ENCODE measurements at places on chromosomes 13 and 19.

GRCh38 chr13:95367309-95367843 is 66.1 kb upstream of the ABCC4 start:
- no peak for DNase-seq

DNA sequence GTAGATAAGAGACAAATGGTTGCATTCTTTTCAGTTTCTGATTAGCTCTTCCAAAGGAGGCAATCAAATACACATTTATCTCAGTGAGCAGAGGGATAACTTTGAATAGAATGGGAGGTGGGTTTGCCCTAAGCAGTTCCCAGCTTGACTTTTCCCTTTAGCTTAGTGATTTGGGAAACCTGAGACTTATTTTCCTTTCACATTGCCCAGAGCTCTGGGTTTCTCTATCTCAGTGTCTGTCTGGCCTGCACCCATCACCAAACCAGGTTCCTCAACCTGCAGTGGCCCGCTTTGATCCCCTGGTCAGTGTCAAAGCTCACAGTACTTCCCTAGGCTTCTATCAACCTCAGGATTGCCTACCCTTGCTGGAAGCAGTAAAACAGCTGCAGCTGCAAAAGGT is 35.6 kb upstream of the C13orf42 start:
- DNase-seq: no peak

GRCh38 chr13:102571075-102571474 is 25.7 kb upstream of the TPP2 start:
- no peak for DNase-seq

- DNase-seq: no peak
Measured at GRCh38 chr13:111216166-111216960, 101.3 kb downstream of the ARHGEF7 start.

GRCh38 chr13:77511552-77511951 is 24.0 kb upstream of the SCEL start:
- no peak for DNase-seq

GRCh38 chr13:45412274-45413049 is 5.7 kb downstream of the SLC25A30 start:
- no peak for DNase-seq

DNA sequence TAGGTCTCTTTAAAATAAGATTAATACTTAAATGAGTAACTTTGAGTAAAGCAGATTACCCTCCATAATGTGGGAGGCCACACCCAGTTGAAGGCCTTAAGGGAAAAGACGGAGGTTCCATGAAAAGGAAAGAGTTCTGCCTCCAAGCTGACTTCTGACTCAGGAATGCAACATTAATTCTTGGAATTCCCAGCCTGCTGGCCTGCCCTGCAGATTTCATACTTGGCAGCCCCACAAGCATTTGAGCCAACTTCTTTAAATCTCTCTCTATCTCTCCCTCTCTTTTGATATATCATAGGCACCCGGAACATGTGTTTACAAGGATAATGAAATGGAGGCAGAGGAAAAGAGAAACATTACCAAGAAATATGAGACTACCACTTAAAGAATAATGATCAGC is 902.3 kb upstream of the MIR17HG start:
- peak; percentile 83 for DNase-seq

GRCh38 chr19:7391218-7391670 is 42.5 kb downstream of the ARHGEF18 start:
- no peak for DNase-seq

DNA sequence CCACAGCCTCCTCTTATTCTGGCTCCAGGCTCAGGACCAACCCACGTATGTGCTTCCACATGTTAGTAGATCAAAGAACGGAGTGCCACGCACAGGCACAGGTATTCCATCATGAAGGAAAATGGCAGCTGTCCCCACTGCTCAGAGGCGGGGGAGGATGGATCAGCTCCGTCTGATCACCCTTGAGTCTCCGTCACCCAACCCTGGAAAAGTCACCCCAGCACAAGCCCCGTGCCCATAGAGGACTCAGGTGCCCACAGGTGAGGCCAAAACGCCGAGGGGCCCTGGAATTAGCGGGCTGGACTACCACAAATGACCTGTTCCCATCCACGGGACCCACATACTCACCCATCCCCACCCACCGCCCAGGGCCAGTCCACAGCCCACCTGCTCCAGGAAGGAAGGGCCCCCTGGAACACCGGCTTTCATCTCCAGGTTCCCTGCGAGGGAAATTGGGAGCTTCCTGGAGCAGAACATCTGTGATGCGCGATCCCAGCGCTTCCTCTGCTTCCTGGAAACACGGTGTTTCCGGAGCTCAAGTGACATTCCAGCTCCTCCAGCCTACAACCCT is 120.5 kb upstream of the SPACA7 start:
- DNase-seq: no peak

GRCh38 chr13:42575938-42576337 is 2.0 kb downstream of the TNFSF11 start:
- DNase-seq: no peak

DNA sequence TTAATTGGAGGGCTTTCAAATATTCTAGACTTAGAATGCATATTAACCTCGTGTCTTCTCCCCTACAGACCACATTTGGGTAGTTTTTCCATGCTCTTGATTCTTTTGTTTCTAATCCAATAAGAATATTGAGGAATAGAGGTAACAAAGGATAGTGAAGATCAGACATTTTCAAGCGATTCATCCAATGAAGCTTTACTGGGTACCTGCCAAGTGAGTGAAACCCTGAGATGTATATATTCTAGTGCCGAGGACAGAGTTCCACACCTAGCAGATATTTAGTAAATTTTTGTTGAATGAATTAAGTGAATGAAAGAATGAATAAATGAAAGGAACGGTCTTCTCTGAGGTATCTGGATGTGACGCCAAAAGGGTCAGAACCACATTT is 442 bp upstream of the RFC3 start:
- DNase-seq: no peak

DNA sequence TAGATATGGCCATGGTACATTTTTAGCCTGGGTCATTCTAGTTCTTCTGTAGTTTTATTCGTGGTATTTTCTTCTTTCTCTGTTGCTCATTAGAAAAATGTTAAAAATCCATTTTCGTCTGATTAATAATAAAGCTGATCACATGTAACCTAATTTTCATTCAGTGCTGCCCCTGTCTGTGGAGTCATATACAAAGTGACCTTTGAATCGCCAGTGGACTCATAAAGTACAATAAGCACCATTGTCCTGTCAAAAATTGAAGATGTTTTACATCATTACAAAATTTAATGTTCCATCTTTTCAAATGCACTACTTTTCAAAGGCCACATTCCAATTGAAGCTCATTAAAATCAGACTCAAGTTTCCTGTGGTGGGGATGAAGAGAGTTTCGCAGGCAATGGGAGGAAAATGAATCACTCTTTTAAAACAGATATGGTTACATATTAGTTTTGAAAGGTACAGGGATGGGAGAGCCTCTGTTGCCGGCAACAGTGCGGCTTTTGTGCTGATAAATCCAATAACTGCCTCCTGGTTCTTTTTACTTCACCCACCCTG is 205.4 kb downstream of the ZNF536 start:
- no peak for DNase-seq

DNA sequence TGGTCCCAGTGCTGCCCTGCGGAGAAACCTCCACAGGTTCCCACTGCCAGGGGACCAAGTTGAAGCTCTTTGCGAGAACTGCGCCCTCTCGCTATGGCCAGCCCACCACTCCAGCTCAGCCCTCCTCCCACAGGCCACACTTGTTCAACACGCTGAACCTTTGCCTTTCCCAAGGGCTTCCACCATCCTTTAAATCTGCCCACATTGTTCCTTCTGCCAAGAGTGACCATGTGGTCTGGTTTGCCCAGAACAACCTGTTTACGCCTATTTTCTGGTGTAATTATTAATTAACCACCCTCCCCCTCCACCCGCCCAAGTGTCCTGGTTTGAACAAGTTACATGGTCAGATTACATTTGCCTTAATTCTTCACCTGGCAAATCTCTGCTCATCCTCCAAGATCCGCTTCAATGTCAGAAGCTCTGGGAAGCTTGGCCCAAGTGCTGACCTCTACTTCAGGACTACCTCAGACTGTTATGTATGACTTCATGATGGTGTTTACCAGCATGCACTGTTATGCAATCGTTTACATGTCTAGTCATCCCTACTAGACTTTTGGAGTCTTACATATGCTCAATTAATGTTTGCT is 12.0 kb upstream of the USP12 start:
- DNase-seq: no peak

- no peak for DNase-seq
Measured at GRCh38 chr13:103164251-103164650, 98.0 kb upstream of the SLC10A2 start.

DNA sequence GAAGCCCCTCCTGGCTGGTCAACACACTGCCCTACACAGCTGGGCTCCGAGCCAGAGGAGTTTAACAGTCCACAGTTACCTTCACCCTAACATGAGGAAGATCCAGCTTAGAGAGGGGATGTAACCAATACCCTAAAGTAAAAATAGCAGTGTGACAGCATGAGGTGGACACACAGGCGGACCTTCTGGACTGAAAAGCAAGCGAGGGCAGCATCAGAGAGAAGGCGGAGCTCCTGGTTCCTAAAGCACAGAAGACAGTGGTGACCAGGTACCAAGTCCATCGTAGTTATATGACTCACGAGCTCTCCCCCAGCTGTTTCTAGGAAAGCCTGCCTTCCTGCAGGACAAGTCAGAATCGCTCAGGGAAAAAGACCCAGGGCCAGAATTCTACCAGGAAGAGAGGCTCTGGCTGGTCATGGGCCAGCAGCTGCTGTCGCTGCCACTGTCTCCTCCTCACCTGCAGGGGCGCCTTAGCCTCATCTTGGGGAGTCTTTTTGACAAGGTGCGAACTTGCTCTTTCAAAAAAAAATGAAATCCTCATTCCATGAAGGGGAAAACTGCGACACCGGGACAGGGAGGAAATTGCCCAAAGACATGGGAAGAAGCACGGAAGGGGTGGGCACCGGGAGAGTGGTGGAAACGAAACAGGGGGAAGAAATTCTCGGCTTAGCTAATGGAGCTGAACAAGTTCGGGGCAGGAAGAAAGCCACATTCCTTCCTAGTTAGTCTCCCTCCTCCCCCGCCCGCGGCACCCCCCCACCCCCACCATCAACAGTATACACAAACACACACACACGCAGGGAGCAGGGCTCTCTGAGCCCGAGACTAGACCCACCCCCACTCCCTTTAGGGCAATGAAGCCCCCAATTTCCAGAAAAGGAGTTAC is 1.7 kb downstream of the ELL start:
- DNase-seq: no peak

GRCh38 chr13:109331011-109331433 is 455.4 kb downstream of the IRS2 start:
- DNase-seq: no peak

- DNase-seq: no peak
Measured at GRCh38 chr13:34467450-34468083, 474.5 kb upstream of the NBEA start.

DNA sequence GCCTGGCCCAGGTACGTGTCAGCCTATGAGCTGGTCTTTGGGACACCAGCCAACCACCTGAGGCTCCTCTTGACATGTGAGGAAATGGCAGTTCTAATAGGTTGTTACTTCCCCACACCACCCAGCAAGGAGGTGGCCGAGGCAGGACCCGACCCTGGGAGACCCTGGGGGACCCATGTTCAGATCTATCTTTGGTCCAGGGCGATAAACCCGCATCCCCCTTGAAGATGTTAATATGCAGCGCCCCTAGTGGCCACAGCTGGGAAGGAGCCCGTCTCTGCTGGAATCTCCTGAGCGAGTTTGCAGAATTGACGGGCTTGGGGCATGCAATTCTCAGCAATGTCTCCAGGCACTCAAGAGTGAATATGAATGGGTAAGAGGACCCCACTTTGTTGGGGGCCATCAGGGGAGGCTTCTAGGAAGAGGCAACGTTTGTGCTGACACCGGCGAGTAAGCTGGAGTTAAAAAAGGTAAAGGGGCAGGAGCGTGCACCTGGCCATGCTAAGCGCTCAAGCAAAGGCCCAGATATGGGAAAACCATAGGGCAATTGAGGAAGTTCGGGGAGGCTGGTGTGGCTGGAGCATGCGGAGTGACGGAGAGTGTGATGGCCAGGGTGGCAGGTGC is 1.5 kb upstream of the MYO1F start:
- DNase-seq: no peak

- DNase-seq: no peak
Measured at GRCh38 chr19:35533822-35534392, 651 bp downstream of the GAPDHS start.

DNA sequence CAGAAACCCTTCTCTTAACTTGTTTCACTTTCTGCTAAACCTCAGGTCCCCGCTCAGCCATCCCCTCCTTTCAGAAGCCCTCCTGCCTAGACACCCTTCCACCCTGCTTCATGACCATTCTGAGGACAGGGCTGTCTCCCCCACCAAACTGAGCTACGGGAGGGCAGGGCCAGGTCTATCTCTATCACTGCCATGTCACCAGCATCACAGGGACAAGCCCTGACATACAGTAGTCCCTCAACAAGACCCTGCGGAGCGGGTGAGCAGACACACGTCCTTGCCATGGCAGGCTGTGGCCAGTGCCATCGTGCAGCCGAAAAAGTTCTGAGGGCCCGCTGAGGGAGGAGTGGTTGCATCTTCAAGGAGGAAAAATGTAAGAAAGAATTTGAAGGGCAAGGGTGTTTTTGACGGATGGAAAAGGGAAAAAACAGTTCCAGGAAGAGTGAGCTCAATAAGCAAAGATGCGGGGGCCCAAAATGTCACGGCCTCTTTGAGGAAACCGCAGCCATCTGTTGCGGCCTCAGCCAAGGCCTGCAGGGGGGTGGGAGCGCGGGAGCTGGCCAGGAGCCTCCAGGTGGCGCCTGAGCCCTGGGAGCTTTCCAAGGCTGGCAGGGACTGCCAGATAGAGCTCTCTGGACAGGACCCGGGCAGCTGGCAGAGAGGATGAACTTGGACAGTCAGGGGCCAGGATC is 8.1 kb downstream of the PTGIR start:
- DNase-seq: no peak

DNA sequence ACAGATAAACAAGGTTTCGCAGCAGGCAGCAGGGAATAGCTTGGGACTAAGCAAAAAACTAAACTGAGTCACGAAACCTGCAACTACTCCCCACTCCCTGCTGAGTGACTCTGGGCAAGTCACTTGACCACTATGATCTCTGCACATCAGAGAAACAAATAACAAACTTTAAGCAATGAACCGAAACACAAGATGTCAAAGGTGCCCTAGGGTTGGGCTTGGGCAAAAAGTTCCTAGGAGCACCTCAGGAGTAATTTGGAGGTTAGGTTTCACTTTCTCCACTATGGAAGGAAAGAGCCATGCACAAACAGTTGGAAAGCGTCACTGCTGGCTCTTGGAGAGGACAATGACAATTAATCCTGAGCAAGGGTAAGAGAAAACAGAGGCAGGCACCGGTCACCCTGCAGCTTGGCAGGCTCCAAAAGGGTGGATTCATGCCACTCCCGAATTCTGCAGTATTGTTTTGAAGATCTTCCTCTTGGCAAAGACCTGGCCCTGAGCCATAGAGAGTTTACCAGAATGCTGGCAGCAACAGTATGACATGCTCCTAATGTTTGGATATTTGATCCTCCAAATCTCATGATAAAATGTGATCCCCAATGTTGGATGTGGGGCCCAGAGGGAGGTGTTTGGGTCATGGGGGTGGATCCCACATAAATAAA is 60.3 kb downstream of the CRYL1 start:
- no peak for DNase-seq

DNA sequence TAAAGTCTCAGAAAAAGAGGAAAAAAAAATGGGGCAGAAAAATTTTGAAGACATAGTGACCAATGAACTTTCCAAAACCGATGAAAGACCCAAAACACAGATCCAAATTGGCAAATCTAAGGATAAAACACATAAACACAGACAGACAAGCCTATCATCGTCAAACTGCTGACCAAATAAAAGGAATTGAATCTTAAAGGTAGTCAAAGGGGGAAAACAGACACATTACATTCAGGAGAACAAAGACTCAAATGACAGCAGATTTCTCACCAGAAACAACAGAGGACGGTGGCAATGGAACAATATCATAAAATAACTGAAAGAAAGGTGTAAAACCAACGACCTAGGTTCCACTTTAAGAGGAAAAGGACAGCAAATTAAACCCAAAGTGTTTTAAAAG is 10.2 kb downstream of the RBM26 start:
- DNase-seq: no peak
